ENCODE measurements at places on chromosomes 1 and 21.

GRCh38 chr1:177780096-177780700 lies 189.7 kb downstream of the SEC16B start:
- DNase-seq: peak; percentile 82

GRCh38 chr1:22889213-22889827 lies 83.3 kb downstream of the LACTBL1 start:
- DNase-seq: peak; percentile 70

GRCh38 chr1:86912281-86912900 lies 1.5 kb downstream of the SELENOF start:
- DNase-seq: peak; percentile 19

- DNase-seq: peak; percentile 90
Measured at GRCh38 chr1:76330991-76331603, 256.6 kb downstream of the ST6GALNAC3 start.

DNA sequence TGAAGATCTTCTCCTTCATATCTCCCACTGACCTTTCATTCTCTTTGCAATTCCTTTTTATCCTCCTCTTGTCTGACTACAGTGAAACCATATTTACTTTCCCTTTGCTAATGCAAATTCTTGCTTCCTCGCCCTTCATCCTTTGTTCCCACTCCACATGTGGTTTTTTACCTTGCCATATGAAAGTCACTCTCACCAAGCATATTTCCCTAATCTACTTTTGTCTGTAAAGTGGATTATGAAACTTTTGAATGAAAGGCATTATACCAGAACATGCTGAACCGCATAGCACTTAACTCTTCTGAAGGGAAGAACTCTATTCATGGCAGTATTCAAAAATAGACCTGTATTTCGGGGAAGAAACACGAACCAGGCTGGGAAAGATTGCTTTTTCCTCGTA lies 8.0 kb upstream of the TMPRSS15 start:
- no peak for DNase-seq

All from choroid plexus epithelial cell (primary cell).